ENCODE measurements at places on chromosomes 2 and 18.

DNA sequence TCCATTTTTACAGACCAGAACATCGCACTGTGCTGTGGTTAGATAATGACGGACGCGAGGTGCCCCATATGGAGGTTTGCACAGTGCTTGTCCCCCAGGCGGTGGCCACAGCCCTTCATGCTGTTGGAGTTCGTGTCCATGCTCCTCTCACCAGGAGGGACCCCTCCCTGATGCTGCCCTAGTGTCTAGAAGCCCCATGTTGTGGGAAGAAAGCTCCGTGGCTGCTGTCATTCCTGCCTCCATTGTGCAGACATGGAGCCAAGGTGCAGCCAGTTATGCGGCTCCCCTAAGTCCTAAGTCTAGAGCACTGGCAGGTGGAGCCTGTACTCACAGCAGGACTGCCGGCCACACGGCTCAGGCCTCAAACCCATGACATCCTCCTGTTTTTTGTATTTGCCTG, 464.9 kb downstream of the EIPR1 start:
- no peak for DNase-seq

- DNase-seq, result no peak
Measured at GRCh38 chr2:145066151-145066661, 546.3 kb upstream of the ZEB2 start.

DNA sequence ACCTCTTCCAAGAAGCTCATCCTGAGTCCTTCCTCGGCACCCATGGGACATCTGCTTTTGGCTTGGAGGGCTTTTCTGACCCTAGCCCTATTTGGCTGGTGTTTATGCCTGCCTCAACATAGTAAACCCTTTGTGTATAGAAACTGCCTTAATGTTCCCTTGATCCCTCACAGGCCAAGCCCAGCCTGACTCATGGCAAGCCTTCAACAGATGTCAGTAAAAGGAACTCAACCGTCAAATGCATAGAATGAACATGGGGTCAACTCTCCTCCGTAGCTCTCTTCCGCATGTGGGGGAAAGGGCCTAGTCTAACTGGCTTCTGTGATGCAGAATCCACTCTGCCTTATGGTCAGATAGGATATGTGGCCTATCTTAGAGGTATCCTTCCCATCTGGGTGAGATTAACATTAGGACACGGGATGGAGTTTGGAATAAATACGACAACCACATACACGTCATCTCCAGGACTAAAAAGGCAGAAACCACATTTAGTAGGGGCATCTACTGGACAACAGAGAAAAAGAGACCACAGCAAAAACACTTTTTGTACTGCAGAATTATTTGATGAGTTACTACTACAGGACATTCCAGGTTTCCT, 2.5 kb upstream of the NPAS2 start:
- DNase-seq, result no peak

- no peak for DNase-seq
Measured at GRCh38 chr2:206211657-206212255, 52.1 kb downstream of the EEF1B2 start.

GRCh38 chr18:38790303-38790702, 1224.7 kb upstream of the CELF4 start:
- DNase-seq, result no peak

DNA sequence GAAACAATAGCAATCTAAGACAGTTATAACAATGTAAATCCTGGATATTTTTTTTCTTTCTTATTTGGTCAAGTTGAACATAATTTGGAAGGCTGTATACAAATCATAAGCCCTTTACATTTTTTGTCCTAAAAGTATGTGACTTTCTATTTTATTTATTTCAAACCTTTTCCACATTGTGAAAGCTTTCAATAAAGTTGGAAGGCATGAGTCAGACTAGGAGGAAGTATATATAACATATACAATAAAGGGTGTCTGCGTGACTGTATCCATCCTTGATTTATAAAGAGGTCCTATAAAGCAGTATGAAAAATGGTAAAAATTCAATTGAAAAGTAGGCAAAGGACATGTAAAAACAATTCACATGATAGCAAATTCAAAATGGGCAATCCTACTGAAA, 44.4 kb downstream of the CRACDL start:
- no peak for DNase-seq

- no peak for DNase-seq
Measured at GRCh38 chr2:31151501-31151900, 13.3 kb upstream of the GALNT14 start.

GRCh38 chr2:95058989-95059641, 33.6 kb downstream of the MAL start:
- no peak for DNase-seq

- no peak for DNase-seq
Measured at GRCh38 chr2:81445176-81445575, 1140.6 kb upstream of the LRRTM1 start.

- no peak for DNase-seq
Measured at GRCh38 chr2:209681201-209681735, 90.4 kb upstream of the UNC80 start.

DNA sequence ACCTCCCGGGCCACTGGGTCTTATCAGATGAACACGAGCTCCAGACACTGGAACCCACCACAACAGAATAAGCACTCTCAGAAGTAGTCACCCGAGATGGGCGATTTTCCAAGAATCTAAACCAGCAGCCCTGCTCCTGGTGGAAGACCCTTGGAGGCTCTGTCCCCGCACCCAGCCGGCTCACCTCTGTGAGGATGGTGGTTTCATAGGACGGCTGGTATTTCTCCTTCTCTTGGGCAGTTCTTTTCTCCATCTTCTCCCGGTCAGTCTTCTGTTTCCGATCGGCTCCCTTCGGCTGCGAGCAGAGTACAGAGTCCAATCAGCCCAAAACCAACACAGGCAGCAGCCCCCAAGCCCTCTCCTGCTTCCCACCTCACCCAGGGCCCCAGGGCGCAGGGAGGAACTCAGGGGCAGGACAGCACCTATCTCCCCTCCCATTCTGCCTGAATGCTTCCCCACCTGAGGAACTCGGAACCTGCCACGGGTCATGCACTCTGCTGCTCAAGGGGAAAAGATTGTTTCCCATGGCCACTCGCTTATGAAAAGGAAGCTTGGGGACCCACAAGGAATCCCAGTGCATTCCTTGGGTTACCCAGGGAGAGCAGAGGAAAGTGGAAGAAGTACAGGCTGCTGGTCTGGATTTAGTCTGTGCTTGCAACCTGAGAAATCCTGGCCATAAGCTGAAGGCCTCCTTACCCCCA, 42.7 kb downstream of the TFCP2L1 start:
- no peak for DNase-seq

GRCh38 chr2:126822115-126822514, 76.6 kb upstream of the TEX51 start:
- no peak for DNase-seq

GRCh38 chr2:122167515-122167914, 412.1 kb downstream of the TSN start:
- DNase-seq, result no peak

DNA sequence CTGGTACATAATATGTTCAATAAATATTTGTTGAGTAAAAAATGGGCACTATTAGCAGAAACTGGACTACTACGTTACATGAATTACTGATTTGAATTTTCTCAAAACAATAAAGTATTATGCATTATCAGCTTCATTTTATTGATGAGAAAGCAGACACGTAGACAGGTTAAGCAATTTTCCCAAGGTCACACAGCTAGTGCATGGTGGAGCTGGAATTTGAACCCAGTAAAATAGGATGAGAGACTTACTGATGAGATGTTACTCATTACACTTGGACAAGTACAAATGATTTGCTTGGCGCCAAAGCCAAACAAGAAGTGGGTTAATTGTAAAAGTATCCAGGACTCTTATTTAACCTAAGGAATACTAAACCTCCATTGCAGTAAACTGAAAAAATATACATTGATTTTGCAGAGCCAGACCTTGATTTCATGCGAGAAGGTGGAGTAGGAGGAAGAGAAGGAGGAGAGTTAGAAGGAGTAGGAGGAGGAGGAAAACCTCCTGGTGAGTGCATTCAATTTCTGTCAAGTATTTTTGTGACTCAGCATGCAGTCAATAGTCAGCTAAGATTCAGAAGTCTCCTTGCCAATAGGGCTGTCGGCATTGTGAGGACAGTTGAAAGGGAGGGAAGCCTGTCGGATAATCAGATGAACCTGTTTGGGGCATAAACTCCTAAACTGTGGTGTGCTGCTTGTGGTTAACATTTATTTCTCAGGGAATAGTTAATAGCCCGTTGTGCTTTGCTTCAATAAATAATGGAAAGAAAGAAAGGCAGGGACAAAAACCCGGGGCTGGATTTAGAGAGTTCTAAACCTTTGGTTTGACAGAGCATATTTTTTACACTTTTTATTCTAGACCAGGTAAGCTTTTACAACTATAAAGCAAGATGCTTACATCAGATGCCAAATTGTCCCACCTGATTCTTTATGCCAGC, 77.0 kb upstream of the TACR1 start:
- no peak for DNase-seq
